ENCODE measurements at places on chromosomes 5 and 9.
A peak's percentile ranks its signal among the peaks of the same experiment; 100 is the strongest.

DNA sequence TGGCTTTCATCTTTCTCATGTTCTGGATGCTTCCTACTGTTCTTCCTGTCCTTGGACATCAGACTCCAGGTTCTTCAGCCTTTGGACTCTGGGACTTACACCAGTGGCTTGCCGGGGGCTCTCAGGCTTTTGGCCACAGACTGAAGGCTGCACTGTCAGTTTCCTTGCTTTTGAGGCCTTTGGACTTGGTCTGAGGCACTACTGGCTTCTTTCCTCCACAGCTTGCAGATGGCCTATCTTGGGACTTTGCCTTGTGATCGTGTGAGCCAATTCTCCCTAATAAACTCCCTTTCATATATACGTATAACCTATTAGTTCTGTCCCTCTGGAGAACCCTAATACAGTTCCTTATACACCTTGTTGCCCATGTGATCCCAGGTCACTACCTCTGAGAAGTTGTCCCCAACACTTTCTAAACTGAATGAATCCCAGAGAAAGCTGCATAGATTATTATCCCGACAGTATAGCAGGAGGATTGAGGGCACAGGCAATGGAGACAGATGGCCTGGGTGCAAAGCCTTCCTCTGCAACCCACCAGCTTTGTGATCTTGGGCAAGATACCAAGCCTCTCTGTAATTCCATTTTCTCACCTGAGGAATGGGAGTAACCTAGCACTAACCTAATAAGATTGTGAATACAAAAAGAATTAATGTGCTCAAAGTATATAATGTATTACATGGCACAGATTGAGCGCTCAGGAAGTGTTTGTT is 449.6 kb upstream of the BRINP1 start:
- DNase-seq: no peak

GRCh38 chr9:37953775-37954437 is 50.0 kb upstream of the SLC25A51 start:
- peak; percentile 71 for DNase-seq

GRCh38 chr5:89204756-89205155 is 321.8 kb upstream of the MEF2C start:
- DNase-seq: no peak

GRCh38 chr9:22158927-22159346 is 149.8 kb upstream of the CDKN2B start:
- no peak for DNase-seq
